ENCODE measurements at places on chromosomes 3 and 15. TPM values are rescaled to one million over a fixed set of nuclear protein-coding genes. Genes with fewer than 3 reads are reported as not detected.

ARHGEF3 gene
- 13.4 TPM for total RNA-seq

ALG3 gene
- total RNA-seq = 68.3 TPM

SEMA6D gene
- 2.7 TPM for total RNA-seq

RLBP1 gene
- not detected for total RNA-seq

SH2D7 gene
- total RNA-seq = not detected

GPR15 gene
- not detected for total RNA-seq

NMB gene
- total RNA-seq = 6.1 TPM

FMN1 gene
- 1.3 TPM for total RNA-seq

ZKSCAN7 gene
- total RNA-seq = 1.2 TPM

USP13 gene
- 23.3 TPM for total RNA-seq

ABI3BP gene
- total RNA-seq = 7.3 TPM

STRIT1 gene
- not detected for total RNA-seq

ITPKA gene
- total RNA-seq = 5.0 TPM

C3orf80 gene
- total RNA-seq = not detected

KBTBD12 gene
- total RNA-seq = not detected

FBXO45 gene
- 10.2 TPM for total RNA-seq

LIPC gene
- total RNA-seq = 0.12 TPM

All from glomerular endothelial cell (primary cell).